HCT116 (cell line): ENCODE measurements at places on chromosomes 13 and 19. TPM values are rescaled to one million over a fixed set of nuclear protein-coding genes. Genes with fewer than 3 reads are reported as not detected.

DNA sequence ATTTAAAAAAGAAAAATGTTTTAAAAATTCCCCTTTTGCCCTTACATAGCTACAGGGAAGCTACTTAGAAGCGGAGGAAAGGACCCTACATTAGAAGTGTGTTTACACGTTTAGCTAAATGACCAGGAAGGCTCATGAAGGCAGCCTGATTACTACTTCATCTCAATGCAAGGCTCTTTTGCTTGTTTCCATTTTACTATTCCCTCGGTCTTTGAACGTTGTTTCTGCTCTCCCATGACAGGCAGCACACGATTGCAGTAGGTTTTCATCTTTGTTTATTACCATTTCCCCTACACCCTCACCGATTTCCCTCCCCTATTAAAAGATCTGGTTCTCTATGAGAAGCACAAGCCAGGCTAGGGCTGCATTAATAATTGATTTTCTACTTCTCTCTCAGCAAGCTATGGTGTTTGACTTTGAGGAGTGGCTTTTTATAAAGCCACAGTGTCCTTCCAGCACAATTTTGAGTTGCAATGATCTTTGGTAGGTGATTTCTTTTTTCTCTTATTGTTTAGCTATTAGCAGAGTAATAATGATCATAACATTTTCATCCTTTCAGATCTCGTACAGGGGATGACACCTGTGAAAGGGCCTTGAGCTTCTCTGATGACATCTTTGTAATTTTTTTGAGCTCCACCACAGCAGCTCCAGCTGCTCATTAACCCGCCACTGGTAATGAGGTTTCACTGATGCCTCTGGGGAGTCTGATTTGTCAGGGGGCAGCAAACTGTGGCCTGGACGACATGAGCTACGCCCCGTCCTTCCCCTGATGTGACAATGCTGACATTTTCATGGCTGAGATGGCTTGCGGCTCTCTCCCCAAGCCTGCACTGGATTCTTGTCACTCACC is 670.3 kb downstream of the UQCRFS1 start:
- H3K4me1 ChIP-seq: no peaks in the 10 kb centered on the region
- no peak for DNase-seq
- no peak overlapping the region for H3K4me3 ChIP-seq
- H3K27ac ChIP-seq: no peak overlapping the region
- H3K27me3 ChIP-seq: no peaks in the 10 kb centered on the region

Gene DAND5
- total RNA-seq: 0.25 TPM

DNA sequence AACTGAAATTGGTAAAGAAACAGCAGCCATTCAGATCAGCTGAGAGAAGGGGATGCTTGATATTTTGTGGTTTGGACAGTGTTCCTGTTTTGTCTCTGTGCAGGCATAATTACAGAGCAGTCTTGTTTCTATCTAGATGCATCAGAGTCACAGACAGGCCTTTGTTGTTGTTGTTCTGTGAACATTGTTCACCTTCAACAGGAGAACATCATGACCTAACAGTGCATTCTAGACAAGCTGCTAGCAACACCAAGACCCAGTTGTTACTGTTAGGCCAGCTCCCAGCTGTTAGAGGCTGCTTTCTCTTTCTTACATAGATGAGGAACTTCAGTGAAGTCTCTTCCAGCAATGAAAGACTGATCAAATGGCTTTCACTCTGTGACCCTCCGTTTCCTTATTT is 8.5 kb upstream of the LSR start:
- H3K36me3 ChIP-seq: no peaks in the 10 kb centered on the region
- no peak overlapping the region for H3K27ac ChIP-seq
- H3K4me1 ChIP-seq: no peaks in the 10 kb centered on the region

Gene URAD
- total RNA-seq: not detected

GRCh38 chr13:51912511-51913225 is 50.9 kb downstream of the CCDC70 start:
- no peaks in the 10 kb centered on the region for H3K4me1 ChIP-seq
- no peak overlapping the region for H3K27ac ChIP-seq

Gene KLHL26
- total RNA-seq: 17.1 TPM

DNA sequence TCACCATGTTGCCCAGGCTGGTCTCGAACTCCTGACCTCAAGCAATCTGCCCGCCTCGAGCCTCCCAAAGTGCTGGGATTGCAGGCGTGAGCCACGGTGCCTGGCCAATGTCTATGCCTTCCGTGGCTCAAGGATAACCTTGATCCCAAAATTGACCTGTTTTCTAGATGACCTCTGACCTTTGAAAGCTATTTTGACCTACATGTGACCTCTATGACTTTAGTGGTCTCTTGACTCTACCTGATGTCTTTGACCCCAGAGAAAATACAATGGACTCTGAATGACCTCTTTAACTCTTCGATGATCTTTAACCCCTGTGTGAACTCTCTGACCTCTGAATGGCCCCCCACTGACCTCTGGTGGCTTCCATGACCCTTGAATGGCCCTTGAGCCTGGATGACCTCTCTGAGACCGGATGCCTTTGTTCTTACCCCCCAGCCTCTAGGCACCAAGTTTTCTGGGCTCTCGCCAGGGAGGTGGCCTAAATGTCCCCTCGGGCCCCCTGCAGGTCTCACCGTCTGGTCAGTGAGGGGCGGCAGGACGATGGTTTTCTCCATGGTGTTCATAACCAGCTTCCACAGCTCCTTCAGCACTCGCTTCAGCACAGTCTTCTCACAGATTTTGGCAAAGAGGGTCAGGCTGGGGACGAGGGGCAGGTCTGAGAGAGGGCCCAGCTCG is 63.7 kb downstream of the UNC13A start:
- no peak for DNase-seq
- H3K36me3 ChIP-seq: 0 out of 2 replicates have a peak, but pooled peaks cover 2% of the 10 kb centered on the region
- H3K27ac ChIP-seq: no peak overlapping the region
- H3K4me1 ChIP-seq: no peaks in the 10 kb centered on the region
- H3K27me3 ChIP-seq: no peaks in the 10 kb centered on the region
- H3K4me3 ChIP-seq: no peak overlapping the region

GRCh38 chr19:18967358-18968146 is 26.5 kb upstream of the HOMER3 start:
- H3K27ac ChIP-seq: no peak overlapping the region
- H3K27me3 ChIP-seq: no peaks in the 10 kb centered on the region
- no peaks in the 10 kb centered on the region for H3K36me3 ChIP-seq
- no peak for DNase-seq
- no peak overlapping the region for H3K4me3 ChIP-seq
- peaks cover 33% of the 10 kb centered on the region for H3K4me1 ChIP-seq

DNA sequence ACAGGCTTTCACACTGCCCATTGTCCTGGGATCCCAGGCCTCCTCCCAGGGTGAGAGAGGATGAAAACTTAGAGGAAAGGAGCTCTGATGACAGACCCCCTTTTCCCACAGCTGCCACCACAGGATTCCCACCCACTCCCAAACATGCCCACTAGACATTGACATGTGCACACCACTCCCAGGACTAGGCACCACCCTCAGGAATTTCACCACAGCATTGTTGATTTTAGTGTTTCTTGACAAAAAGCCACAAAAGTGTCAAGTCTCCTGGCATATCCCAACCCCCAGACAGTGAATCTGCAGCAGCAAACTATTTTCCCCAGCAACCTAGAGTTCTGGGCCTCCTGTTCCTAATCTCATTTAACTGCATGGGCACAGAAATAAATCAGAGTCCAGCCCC is 10.1 kb downstream of the ZNF714 start:
- no peak overlapping the region for H3K27ac ChIP-seq
- H3K27me3 ChIP-seq: no peaks in the 10 kb centered on the region
- no peak overlapping the region for H3K4me3 ChIP-seq
- no peak for DNase-seq
- no peaks in the 10 kb centered on the region for H3K4me1 ChIP-seq

- H3K4me3 ChIP-seq: no peak overlapping the region
- no peak for DNase-seq
- no peak overlapping the region for H3K27ac ChIP-seq
- peaks cover 8% of the 10 kb centered on the region for H3K4me1 ChIP-seq
Observed at GRCh38 chr19:48443256-48443655, 2.5 kb upstream of the GRWD1 start.

DNA sequence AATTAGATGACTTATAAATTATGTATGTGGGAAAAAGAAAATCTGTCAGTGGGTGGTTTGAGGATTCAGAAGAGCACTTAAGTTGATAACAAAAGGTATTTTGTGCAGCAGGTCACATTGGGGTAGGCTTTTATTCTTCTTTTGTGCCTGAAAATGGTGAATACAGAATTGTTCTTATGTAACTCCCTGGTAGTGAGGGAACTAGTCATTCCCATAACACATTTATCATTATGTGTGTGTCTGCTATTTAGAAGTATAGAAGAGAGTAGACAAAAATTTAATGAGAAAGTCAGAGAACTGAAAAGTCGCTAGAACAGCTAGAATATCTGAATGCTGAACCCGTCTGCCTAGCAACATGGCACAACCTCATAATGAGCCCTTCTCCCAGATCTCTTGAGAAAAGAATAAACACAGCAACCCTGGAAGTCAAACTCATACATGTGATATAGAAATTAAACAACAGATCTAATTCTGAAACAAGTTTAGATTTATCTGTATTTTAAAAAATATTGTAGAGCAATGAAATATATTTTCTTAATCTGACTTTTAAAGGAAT is 111.8 kb upstream of the EDNRB start:
- no peak overlapping the region for H3K4me3 ChIP-seq
- no peak overlapping the region for H3K27ac ChIP-seq
- no peaks in the 10 kb centered on the region for H3K4me1 ChIP-seq
- no peak for DNase-seq
- H3K36me3 ChIP-seq: no peaks in the 10 kb centered on the region

DNA sequence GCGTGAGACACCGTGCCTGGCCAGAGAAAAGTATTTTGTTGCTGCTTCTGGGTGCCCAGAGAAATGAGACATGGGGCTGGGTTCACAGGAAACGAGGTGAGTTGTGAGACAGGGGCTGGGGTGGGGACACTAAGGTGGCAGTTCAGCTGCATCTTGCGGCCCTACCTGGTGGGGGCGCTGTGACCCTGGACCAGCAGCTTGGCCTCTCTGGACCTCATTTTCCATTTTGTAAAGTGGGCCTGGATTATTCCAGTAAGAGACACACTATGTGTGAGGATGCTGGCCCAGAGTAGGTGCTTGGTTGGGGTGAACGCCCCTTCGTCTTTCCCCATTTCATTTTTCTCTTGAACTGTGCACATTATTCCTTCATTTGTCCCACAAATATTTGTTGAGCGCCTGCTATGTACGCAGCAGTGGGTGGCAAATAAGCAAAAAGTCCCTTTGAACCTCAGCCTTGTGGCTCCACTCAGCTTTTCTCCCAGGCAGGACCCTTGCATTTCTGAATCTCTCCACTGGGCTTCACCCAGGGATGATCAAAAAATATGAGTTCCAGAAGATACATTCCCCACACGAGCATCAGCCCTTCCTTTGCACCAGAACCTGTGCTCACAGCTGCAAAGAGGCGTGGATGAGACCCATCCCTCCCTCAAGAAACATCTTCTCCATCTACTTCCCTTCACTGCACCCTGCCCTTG is 26.6 kb upstream of the OR10H1 start:
- H3K4me1 ChIP-seq: peaks cover 47% of the 10 kb centered on the region
- no peak for DNase-seq
- H3K4me3 ChIP-seq: no peak overlapping the region
- no peak overlapping the region for H3K27ac ChIP-seq
